Right lobe of liver (tissue), 6 donors: ENCODE measurements at places on chromosomes 11 and 22. TPM values are rescaled to one million over a fixed set of nuclear protein-coding genes. Genes with fewer than 3 reads are reported as not detected.

DNA sequence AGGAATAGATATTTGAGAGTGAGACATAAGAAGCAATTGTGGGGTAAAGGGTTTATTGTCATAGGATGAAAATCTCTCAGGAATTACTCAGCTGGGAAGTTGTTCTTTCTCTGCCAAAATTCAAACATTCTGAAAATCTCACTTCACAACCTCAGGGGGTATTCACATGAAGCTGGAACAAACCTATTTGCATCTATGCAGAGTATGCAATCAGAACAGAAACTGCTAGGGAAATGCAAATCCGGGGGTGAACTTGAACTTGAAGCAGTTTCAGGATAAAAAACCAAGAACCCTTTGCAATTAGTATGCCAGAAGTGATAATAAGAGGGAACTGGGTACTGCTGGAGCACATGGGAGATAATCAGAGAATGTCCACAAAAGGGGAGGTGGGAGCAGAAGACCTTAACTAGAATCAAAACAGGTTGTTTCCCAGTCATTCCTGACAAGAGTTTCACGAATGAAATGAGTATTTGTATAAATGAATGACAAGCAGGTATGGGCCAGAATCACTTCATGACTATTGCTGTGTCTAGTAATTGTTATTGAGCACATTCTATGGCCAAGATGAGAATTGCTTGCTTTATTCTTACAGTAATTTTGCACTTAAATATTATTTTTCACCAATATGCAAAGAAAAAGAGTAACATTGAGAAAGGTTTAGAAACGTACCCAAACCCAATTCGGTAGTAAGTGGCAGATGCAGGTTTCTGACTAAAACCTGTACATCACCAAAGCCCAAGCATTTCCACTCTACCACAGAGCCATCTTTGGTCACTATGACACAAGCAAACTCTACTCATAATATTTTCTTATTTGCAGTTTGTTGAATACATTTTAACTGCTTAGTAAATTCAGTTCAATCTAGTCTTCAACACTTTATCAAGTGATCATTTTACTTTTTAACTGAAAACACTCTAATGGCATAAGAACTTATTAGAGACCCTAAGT lies 61.8 kb upstream of the UBASH3B start:
- DNase-seq = no peak
- H3K4me3 ChIP-seq = no peak overlapping the region
- H3K27ac ChIP-seq = no peak overlapping the region
- H3K4me1 ChIP-seq = no peaks in the 10 kb centered on the region

Gene SCO2
- total RNA-seq = 4.2 TPM

Gene INS
- not detected for total RNA-seq

DNA sequence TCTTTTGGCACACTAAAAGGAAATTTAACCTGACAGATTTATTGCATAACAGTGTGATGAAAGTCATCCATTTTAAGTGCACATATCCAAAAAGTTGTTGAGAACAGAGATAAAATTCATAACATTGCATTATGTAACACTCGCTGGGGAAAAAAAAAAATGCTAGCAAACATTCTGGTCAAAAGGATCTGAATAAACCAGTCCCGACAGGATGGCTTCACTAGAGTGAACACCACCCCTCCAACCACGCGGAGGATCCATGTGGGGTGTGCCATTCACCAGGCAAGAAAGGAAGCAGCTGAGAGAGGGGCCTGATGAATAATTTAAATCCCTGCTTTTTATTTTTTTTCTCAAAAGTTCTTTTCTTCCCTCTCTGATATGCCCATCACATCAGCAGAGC lies 258.7 kb downstream of the DCDC1 start:
- no peak overlapping the region for H3K4me3 ChIP-seq
- H3K4me1 ChIP-seq = no peaks in the 10 kb centered on the region
- H3K36me3 ChIP-seq = no peaks in the 10 kb centered on the region
- no peak overlapping the region for H3K27ac ChIP-seq
- DNase-seq = no peak

Gene RAG2
- total RNA-seq = not detected

GRCh38 chr11:131217313-131218310 lies 152.8 kb upstream of the NTM start:
- H3K36me3 ChIP-seq = no peaks in the 10 kb centered on the region
- H3K27ac ChIP-seq = no peak overlapping the region
- H3K27me3 ChIP-seq = no peaks in the 10 kb centered on the region

DNA sequence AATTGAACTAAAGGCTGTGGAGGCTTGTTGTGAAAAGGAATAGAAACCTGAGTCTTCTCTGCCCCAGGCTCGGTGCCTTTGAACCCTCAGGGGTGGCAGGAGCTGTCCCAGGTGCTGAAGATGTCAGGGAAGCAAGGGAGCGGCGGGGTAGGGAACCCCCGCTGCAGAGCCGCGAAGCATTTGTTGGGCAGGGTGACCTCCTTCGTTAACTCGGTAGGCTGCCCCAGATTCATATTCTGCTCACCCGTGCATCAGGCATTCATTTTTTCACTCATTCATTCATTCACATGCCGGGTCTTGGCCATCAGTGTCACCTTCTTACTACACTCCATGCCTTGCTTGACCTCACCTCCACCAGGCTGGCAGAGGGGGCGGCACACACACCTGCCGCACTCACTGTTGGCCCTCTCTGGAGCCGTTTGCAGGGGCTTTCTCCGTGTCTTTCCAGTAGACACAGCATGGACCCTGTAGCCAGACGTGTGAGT lies 618.9 kb downstream of the BRD1 start:
- H3K27ac ChIP-seq = no peak overlapping the region
- DNase-seq = peak; percentile 48
- H3K36me3 ChIP-seq = no peaks in the 10 kb centered on the region
- peaks cover 16% of the 10 kb centered on the region for H3K4me1 ChIP-seq
- H3K4me3 ChIP-seq = no peak overlapping the region

DNA sequence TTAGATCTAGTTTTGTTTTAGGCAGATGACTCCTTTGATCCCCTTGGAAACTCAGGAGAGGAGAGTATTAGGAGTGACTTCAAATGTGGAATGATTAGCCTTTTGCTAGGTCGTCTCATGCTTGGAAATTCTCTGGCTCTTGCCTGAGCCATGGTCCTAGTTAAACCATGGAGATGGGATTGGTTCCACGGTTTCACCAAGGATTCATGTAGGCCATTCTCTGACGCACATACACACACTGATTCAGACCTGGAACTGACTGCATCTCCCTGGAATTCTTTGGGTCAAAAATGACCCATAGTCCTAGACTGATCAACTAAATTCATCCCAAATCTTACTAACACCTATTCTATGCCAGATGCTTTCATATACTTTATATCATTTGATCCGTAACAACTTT lies 56.5 kb downstream of the POLD3 start:
- no peak for DNase-seq
- H3K27me3 ChIP-seq = no peaks in the 10 kb centered on the region
- no peak overlapping the region for H3K27ac ChIP-seq
- peaks cover 12% of the 10 kb centered on the region for H3K4me1 ChIP-seq
- no peak overlapping the region for H3K4me3 ChIP-seq

DNA sequence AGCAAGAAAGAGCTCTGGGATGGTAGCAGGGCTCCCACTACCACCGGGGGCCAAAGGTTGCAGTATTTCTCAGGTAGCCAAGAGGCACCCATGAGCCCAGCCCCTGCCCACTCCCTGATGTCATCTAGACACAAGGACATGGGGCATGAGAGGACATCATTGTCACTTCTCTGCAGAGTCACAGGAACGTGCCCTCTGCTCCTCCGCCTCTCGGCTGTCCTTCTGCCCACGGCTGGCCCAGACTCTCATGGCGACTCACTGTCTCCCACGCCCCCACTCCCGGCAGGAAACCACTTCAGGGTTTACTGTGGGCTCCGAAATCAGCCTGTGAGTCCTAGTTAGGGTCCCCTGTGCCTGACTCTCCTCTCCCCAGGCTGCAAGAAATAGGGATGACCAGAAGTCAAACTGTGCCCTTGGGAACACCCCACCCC lies 1.8 kb upstream of the GAL start:
- H3K4me3 ChIP-seq = no peak overlapping the region
- H3K27ac ChIP-seq = no peak overlapping the region
- no peaks in the 10 kb centered on the region for H3K36me3 ChIP-seq

DNA sequence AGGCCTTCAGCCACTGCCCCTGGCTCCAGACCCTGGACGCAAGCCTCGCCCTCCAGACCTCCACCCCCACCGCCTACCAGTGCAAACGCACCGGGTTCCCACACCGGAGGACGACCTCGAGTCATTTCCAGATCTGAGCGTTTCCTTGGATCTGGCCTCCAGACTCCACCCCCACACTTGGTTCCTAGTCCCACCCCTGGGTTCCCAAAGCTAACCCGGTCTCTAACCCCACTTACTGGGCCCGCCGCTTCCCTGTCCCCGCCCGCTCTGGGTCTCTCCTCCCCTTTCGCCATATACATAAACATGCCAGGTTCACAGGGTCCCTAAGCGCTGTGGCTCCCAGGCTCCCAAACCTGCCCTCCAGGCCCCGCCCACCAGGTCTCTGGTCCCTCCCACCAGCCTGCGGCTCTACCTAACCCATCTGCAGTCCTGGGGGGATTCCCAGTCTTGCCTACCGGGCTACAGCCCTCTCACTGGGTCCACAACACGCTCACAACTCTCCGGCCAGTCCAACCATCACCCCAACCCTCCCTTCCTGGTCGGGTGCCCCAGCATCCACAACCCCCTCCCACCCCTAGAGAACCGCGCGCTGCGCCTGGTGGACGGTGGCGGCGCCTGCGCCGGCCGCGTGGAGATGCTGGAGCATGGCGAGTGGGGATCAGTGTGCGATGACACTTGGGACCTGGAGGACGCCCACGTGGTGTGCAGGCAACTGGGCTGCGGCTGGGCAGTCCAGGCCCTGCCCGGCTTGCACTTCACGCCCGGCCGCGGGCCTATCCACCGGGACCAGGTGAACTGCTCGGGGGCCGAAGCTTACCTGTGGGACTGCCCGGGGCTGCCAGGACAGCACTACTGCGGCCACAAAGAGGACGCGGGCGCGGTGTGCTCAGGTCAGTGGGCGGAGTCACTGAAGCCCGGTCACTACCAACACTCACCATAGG lies 36.7 kb downstream of the CD6 start:
- H3K27me3 ChIP-seq = peaks cover 18% of the 10 kb centered on the region
- H3K4me1 ChIP-seq = no peaks in the 10 kb centered on the region

Gene EPS8L2
- total RNA-seq = 110 TPM

GRCh38 chr11:69495441-69496201 lies 14.2 kb downstream of the LINC01488 start:
- no peaks in the 10 kb centered on the region for H3K27me3 ChIP-seq
- no peaks in the 10 kb centered on the region for H3K36me3 ChIP-seq
- no peak for DNase-seq
- H3K4me3 ChIP-seq = no peak overlapping the region

- H3K27ac ChIP-seq = no peak overlapping the region
- H3K36me3 ChIP-seq = no peaks in the 10 kb centered on the region
- no peak for DNase-seq
- H3K4me1 ChIP-seq = no peaks in the 10 kb centered on the region
- H3K27me3 ChIP-seq = no peaks in the 10 kb centered on the region
Observed at GRCh38 chr11:111093061-111093460, 152.5 kb upstream of the POU2AF2 start.

Gene LAYN
- total RNA-seq = 0.19 TPM

Gene MOV10L1
- 0.21 TPM for total RNA-seq

DNA sequence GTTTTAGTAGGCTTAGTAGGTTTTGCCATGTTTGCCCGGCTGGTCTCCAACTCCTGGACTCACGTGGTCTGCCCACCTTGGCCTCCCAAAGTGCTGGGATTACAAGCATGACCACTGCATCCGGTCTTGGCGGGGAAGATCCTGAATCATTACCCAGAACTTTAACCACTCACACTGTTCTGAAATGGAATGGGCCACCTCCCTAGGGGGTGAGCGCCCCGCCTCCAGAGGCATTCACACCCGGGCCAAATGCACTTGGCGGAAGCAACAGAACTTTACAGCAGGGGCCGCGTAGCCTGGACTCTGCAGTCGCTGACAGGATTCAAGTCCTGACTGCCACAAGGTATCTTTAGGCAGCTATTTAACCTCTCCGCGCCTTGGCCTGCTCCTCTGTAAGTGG lies 5.4 kb downstream of the CCDC86 start:
- H3K27ac ChIP-seq = no peak overlapping the region
- peaks cover 14% of the 10 kb centered on the region for H3K4me1 ChIP-seq
- DNase-seq = no peak
- no peaks in the 10 kb centered on the region for H3K27me3 ChIP-seq

- H3K27me3 ChIP-seq = no peaks in the 10 kb centered on the region
- no peak overlapping the region for H3K27ac ChIP-seq
- H3K4me3 ChIP-seq = no peak overlapping the region
- H3K36me3 ChIP-seq = no peaks in the 10 kb centered on the region
- H3K4me1 ChIP-seq = no peaks in the 10 kb centered on the region
Observed at GRCh38 chr11:60941371-60942119, 10.4 kb downstream of the SLC15A3 start.

- H3K36me3 ChIP-seq = no peaks in the 10 kb centered on the region
- no peak overlapping the region for H3K4me3 ChIP-seq
- H3K4me1 ChIP-seq = no peaks in the 10 kb centered on the region
- H3K27me3 ChIP-seq = no peaks in the 10 kb centered on the region
Observed at GRCh38 chr22:44944883-44945601, 64.8 kb downstream of the PHF21B start.

GRCh38 chr11:66856496-66857233 lies at the start of gene LRFN4:
Gene LRFN4, plus strand, starts transcription at chr11:66857064. Its CDS starts 681 bp downstream, at chr11:66857745.
- H3K4me1 ChIP-seq = peaks cover 9% of the 10 kb centered on the region
- peaks cover 13% of the 10 kb centered on the region for H3K36me3 ChIP-seq
- peak; percentile 59 for DNase-seq
- peak within 1 kb of the TSS; percentile 54 for H3K4me3 ChIP-seq
- peak within 1 kb of the TSS; percentile 41 for H3K27ac ChIP-seq
- H3K27me3 ChIP-seq = no peaks in the 10 kb centered on the region

- no peak for DNase-seq
- H3K27me3 ChIP-seq = no peaks in the 10 kb centered on the region
- H3K4me1 ChIP-seq = no peaks in the 10 kb centered on the region
- H3K4me3 ChIP-seq = no peak overlapping the region
Observed at GRCh38 chr11:10744206-10744605, 6.8 kb upstream of the CTR9 start.

DNA sequence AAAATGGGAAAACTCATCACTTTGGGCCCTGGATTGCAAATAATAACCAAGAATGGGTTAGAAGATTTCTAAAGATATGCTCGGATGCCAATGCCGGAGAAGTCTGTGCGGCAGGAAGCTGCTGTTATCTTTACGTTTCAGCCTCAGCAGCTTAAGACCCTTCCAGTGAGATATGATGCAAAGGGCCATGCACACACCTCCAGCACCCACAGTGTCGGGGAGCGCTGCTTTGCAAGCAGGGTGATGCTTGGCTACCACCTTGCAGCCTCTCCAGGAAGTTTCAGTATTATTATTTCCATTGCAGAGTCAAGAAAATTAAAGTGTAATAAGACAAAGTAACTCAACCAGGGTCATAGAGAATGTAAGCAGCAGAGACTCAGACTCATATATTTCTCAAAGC lies 37.3 kb downstream of the LARGE1 start:
- no peak for DNase-seq
- no peak overlapping the region for H3K4me3 ChIP-seq
- no peaks in the 10 kb centered on the region for H3K36me3 ChIP-seq
- H3K4me1 ChIP-seq = no peaks in the 10 kb centered on the region

Gene BCO2
- total RNA-seq = 113 TPM

DNA sequence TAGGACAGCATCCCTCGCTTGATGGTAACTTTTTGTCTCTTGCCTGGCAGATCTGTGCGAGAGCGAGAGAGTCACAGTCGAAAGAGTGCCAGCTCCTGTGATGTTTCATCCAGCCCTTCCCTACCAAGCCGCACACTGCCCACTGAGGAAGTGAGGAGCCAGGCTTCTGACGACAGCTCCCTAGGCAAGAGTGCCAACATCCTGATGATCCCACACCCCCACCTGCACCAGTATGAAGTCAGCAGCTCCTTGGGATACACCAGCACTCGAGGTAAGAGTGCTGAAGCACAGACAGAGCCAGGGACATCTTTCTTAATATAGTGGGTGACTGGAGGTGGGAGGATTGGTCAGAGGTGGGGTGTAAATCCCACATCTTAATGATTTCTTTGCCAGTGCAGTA lies 61.1 kb downstream of the DEPDC5 start:
- H3K27ac ChIP-seq = peak overlapping the region; percentile 30
- H3K36me3 ChIP-seq = no peaks in the 10 kb centered on the region
- no peaks in the 10 kb centered on the region for H3K27me3 ChIP-seq
- peak; percentile 53 for DNase-seq
- H3K4me1 ChIP-seq = no peaks in the 10 kb centered on the region
